ENCODE measurements at places on chromosomes 4 and X. TPM values are rescaled to one million over a fixed set of nuclear protein-coding genes. Genes with fewer than 3 reads are reported as not detected.

DNA sequence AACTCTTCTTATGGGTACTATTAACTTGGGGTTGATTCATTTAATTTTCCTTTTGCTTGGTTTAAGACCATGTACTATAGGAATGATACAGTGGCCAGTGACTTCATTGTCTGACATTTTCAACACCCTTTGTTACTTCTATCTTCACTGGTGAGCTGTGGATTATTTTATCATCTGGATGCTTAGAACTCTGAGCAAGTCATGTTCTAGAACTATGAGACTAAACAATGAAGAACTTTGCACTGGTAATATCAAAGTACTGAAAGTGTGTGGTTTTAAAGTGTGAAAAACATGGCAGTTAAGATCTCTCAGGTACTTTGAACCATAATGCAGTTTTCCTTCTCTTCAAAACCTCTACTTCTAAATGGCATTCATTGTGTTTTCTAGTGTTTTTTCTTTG lies 47.8 kb downstream of the MAP7D3 start:
- H3K4me1 ChIP-seq: no peaks in the 10 kb centered on the region
- DNase-seq: no peak
- H3K4me3 ChIP-seq: no peak overlapping the region

GRCh38 chr4:116027311-116027710 lies 913.9 kb upstream of the NDST4 start:
- H3K27ac ChIP-seq: no peak overlapping the region
- H3K36me3 ChIP-seq: no peaks in the 10 kb centered on the region
- H3K4me1 ChIP-seq: no peaks in the 10 kb centered on the region
- DNase-seq: no peak

GRCh38 chr4:101264512-101264911 lies 82.8 kb downstream of the PPP3CA start:
- no peaks in the 10 kb centered on the region for H3K27me3 ChIP-seq
- no peaks in the 10 kb centered on the region for H3K4me1 ChIP-seq
- no peak overlapping the region for H3K4me3 ChIP-seq

DNA sequence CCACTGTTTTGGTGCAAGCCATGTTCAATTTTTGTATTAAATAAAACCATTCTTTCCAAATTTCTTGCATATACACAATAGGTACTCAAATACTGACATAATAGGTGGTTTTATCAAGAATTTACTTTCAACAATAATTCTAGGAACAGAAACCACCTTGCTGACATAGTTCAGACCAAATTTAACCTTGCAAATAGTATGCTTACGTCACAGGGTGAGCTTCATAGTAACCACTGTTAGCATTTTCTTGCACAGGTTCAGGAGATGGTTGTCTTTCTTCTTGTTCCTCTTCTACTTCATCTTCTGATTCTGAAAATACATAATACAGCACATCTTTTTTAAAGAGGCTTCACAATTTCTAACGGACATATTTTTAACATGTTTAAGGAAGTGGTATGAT lies 17.6 kb downstream of the G3BP2 start:
- H3K27ac ChIP-seq: no peak overlapping the region
- H3K4me1 ChIP-seq: no peaks in the 10 kb centered on the region
- DNase-seq: no peak
- H3K36me3 ChIP-seq: no peaks in the 10 kb centered on the region

GRCh38 chr4:94240384-94240783 lies 32.7 kb downstream of the SMARCAD1 start:
- no peaks in the 10 kb centered on the region for H3K36me3 ChIP-seq
- DNase-seq: no peak
- no peak overlapping the region for H3K27ac ChIP-seq
- H3K4me3 ChIP-seq: no peak overlapping the region

DNA sequence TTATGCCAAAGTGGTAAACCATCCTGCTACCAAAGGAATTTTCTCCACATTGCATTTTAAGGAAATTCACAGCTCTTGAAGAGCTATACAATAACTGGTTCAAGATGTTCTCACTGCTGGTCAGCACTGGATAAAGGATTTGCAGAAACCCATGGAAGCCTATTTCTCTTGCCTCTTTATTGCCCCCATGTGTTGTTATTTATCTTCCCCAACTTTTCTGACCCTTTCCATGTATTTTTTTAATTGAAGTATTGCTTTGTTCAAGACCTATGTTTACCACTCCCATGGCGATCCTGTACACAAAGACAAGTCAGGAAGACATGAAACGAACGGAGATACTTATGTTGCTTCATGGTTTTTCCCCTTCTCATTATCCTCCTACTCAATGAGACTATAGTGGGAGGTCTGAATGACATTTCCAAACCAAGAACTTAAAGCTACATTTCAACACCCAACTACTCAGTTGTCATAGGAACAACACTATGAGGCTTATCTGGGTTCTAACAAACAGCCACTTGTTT lies 566.4 kb upstream of the DIPK2B start:
- no peak for DNase-seq
- H3K27me3 ChIP-seq: no peaks in the 10 kb centered on the region
- peak overlapping the region; percentile 2 for H3K4me3 ChIP-seq
- H3K27ac ChIP-seq: peak overlapping the region; percentile 78
- H3K36me3 ChIP-seq: no peaks in the 10 kb centered on the region
- no peaks in the 10 kb centered on the region for H3K4me1 ChIP-seq

GRCh38 chr4:175671491-175671934 lies 140.6 kb downstream of the GPM6A start:
- H3K27ac ChIP-seq: no peak overlapping the region
- H3K4me1 ChIP-seq: no peaks in the 10 kb centered on the region
- no peak for DNase-seq
- no peaks in the 10 kb centered on the region for H3K36me3 ChIP-seq
- no peaks in the 10 kb centered on the region for H3K27me3 ChIP-seq
- no peak overlapping the region for H3K4me3 ChIP-seq

- peaks cover 5% of the 10 kb centered on the region for H3K36me3 ChIP-seq
- H3K27me3 ChIP-seq: no peaks in the 10 kb centered on the region
- H3K4me3 ChIP-seq: peak overlapping the region; percentile 99
- peak overlapping the region; percentile 91 for H3K27ac ChIP-seq
Observed at GRCh38 chr4:1288786-1289185, 905 bp upstream of the MAEA start.

DNA sequence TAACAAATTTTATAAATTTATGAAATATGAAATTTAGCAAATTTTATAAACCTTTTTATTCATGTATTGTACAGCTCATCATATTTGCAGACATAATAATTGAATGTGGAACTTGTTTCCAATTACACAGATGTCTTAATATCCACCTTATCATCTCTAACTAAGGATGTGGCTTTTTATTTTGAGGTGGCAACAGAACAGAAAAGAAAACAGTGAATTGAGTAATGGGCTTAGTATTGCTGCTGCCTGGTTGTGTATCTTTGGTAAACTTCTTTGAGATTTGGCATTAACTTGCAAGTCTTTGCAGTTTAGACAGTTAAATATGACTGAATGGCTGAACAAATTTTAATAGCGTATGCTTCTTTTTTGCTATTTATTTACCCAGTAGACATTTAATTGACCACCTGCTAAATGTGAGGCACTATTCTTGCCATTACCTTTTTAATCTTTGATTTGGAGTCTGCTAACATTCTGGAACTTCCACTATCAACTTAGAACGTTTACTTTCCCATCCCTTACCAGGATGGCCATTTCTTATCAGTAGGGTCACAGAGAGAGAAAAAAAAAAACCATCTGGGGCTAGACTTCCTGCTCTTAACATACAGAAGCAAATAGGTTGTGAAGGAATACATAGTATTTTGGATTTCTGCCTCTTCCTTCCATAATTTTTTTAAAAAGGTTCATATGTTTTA lies 44.8 kb downstream of the CLCN3 start:
- no peak overlapping the region for H3K27ac ChIP-seq
- DNase-seq: no peak
- no peaks in the 10 kb centered on the region for H3K4me1 ChIP-seq
- no peak overlapping the region for H3K4me3 ChIP-seq
- H3K36me3 ChIP-seq: no peaks in the 10 kb centered on the region
- H3K27me3 ChIP-seq: no peaks in the 10 kb centered on the region

GRCh38 chr4:128570387-128570975 lies 239.0 kb upstream of the JADE1 start:
- no peak for DNase-seq
- no peak overlapping the region for H3K27ac ChIP-seq
- no peak overlapping the region for H3K4me3 ChIP-seq
- H3K36me3 ChIP-seq: no peaks in the 10 kb centered on the region
- H3K4me1 ChIP-seq: no peaks in the 10 kb centered on the region

DNA sequence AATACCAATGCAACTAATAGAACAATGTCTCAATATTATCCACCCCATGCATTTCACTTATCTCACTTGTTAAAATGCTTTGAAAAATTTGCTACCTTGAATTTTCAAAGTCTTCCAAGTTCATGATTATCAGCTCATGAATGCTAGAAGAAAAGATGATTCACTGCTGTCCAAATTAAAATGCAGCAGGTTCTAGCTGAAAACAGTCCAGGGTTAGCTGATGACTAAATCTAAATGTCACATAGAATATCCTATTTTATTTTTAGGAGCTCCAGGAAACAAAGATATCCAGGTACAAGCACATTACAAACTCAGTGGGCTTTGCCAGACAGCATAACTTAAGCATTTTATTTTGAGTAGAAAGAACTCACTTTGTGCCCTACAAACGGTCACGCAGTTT lies 38.0 kb upstream of the SPARCL1 start:
- no peak for DNase-seq
- no peaks in the 10 kb centered on the region for H3K36me3 ChIP-seq
- no peak overlapping the region for H3K27ac ChIP-seq
- H3K4me1 ChIP-seq: no peaks in the 10 kb centered on the region
- H3K27me3 ChIP-seq: no peaks in the 10 kb centered on the region

The IL21 gene
- total RNA-seq: not detected

The PPP1R3F gene
- total RNA-seq: 6.7 TPM

The RUFY3 gene
- total RNA-seq: 113 TPM

The BMPR1B gene
- not detected for total RNA-seq

The TNIP3 gene
- not detected for total RNA-seq

The GBA3 gene
- 306 TPM for total RNA-seq

The PDGFRA gene
- 68.8 TPM for total RNA-seq

The MAOB gene
- total RNA-seq: 81.8 TPM

The WDFY3 gene
- 139 TPM for total RNA-seq

The ADGRG2 gene
- total RNA-seq: 0.53 TPM

The WWC2 gene
- total RNA-seq: 40.4 TPM

Data from Peyer's patch (tissue), 4 donors.